ENCODE measurements at places on chromosomes 7 and 10.

- DNase-seq: no peak
Observed at GRCh38 chr7:44497155-44498027, 6.9 kb upstream of the NUDCD3 start.

GRCh38 chr7:56019501-56019900 is 31.7 kb downstream of the PSPH start:
- no peak for DNase-seq

- DNase-seq: no peak
Observed at GRCh38 chr7:142567201-142568075, 181.8 kb upstream of the PRSS1 start.

DNA sequence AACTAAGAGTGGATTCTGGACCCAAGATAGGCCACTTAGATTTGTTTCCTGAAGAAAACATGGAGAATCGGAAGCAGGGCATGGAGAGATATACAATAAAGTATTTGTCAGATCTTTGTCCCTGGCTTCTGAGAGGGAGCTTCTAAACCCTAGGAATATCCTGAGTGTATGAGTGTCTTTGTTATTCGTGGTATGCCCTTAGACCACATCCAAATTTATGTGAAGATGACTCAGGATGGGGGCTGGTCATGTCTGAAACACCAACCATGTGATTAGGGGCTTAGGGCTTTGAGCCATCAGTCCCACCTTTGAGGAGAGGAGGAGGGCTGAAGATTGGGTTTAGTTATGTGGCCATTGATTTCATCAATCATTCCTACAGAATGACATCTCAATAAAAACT is 69.7 kb upstream of the PLPP4 start:
- no peak for DNase-seq

GRCh38 chr10:46084321-46085165 is 38.5 kb upstream of the MSMB start:
- no peak for DNase-seq

DNA sequence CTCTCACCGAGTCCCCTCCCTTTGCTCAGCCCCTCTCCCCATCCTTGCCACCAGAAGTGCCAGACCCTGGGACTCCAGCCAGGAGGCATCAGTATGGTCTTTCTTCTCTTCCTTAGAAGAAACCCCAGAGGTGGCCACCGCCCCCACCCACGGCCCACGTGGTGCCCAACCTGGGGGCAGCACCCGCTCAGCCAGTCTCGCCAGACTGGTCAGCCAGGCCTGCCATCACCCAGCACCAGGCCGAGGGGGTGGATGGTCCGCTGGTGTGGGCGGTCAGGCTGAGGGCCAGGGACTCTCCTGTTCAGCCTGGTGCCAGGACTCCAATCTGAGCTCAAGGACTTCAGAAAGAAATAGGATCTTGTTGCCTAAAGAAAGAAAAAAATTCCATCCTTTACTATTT is 5.8 kb upstream of the CLDN4 start:
- DNase-seq: no peak

DNA sequence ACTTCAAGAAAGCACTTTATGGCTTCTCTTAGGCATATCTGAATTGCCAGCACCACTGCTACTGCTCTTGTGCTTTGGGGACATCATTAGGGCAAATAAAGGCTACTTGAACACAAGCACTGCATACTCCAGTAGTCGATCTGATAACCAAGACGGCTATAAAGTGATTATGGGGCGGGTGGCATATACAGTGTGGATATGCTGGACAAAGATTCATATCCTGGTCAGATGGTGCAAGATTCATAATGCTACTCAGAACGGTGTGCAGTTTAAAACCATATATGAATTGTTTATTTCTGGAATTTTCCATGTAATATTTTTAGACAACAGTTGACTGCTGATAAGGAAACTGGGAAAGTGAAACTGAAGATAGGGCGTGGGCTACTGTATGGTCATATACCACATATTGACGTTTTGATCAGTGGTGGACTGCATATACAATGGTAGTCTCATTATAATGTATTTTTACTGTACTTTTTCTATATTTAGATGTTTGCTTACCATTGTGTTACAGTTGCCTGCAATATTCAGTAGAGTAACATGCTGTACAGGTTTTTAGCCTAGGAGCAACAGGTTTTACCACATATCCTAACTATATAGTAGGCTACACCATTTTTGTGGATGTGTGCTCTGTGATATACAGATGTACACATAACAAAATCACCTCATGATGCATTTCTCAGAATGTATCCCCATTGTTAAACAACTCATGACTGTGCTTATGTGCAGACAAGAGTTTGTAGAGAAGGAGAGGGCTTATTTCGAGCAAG is 15.2 kb downstream of the ANLN start:
- DNase-seq: no peak

GRCh38 chr10:69665474-69666320 is 35.6 kb downstream of the FAM241B start:
- DNase-seq: no peak

GRCh38 chr7:30727061-30727945 is 24.6 kb upstream of the INMT start:
- DNase-seq: no peak

DNA sequence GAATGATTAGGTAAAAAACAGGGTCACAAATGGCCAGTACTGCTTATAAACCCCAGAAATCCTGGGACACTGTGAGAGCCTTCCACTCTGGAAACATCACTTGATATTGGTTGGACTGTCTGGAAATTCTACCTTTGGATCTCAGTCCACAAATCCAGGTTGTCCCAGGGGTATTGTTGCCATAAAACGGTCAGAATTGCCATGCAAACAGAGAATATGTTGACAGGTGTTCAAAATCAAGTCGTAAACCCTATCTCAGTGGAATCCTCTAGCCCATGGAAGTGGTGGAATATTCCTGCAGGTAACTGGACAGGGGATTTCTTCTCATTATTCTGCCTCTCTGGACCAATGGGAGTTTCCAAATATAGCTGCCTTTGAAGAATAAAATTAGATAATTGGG is 31.2 kb upstream of the KCTD7 start:
- DNase-seq: no peak

DNA sequence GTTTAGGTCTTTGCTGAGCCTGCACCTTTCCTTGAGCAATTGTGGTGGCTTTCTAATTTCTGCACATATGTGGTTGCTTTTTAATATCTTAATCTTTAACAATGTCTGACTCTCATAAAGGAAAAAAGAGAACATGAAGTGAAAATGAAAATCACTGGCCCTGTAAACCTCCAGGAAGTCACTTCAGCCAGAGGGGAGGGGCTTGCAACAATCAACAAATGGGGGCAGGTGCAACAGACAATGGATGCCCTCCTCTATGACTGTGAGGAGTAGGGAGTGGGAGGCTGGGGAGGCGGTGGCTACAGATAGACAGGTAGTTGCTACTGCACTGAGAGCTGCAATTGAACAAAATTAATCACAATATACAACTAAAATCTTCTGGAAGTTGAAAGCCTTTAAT is 1377.4 kb downstream of the XPNPEP1 start:
- no peak for DNase-seq

DNA sequence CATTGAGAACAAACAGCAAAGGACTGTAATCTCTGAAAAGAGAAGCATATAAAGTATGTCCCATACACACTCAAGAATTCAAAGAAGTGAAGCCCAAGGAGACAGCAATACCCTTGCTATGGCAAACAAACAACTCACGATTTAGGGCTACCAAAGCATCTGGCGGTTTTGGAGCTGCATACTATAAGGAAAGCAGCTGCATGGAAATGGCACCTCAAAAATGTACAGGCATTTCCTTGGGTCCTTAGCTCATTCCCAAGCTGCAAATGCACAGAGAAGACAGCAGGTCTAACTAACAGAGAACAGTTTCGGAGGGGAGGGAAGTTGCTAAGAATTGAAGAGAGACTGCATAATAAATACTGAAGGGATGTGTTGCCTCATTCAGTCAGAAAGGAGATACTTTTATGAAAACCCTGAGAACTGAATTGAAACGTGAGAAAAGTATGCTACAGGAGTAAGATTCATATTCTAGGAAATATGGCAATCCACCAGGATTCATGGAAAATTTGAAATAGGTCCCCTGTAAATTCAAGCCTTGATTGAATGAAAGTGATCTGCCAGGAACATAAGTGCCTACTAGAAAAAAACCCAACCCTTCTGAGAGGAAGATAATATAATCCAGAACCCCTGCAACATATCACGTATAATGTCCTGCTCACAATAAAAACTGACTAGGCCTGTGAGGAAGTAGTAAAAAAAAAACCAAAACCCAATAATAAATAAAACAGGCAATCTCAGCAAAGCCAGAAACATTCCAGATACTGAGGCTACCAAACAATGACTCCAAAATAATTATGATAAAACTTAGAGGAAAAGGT is 36.4 kb downstream of the CUBN start:
- DNase-seq: no peak

DNA sequence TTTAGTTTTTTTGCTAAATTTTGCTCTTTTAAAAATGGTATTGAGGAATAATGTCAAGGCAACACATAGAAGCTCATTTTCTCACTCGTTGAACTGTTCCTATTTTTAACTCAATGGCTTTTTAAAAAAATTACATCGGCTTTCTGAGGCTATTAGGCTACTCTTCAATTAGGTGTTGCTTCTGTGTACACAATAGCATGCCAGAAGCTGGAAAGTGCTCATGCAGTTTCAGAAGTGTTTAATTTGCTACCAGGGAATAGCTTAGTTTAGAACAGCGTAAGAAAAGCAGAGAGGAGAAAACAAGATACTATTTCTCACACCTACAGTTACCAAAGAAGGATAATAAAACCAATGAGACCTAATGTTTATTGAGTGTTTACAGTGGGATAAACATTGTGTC is 157.4 kb downstream of the NXPH1 start:
- no peak for DNase-seq

- DNase-seq: peak; percentile 88
Observed at GRCh38 chr7:22082886-22083703, 137.4 kb upstream of the CDCA7L start.

GRCh38 chr10:105171945-105172344 is 530.9 kb downstream of the SORCS3 start:
- DNase-seq: no peak

- no peak for DNase-seq
Observed at GRCh38 chr10:71939304-71939703, 24.9 kb upstream of the CHST3 start.

- peak; percentile 83 for DNase-seq
Observed at GRCh38 chr10:78657163-78657861, 411.5 kb upstream of the ZMIZ1 start.

DNA sequence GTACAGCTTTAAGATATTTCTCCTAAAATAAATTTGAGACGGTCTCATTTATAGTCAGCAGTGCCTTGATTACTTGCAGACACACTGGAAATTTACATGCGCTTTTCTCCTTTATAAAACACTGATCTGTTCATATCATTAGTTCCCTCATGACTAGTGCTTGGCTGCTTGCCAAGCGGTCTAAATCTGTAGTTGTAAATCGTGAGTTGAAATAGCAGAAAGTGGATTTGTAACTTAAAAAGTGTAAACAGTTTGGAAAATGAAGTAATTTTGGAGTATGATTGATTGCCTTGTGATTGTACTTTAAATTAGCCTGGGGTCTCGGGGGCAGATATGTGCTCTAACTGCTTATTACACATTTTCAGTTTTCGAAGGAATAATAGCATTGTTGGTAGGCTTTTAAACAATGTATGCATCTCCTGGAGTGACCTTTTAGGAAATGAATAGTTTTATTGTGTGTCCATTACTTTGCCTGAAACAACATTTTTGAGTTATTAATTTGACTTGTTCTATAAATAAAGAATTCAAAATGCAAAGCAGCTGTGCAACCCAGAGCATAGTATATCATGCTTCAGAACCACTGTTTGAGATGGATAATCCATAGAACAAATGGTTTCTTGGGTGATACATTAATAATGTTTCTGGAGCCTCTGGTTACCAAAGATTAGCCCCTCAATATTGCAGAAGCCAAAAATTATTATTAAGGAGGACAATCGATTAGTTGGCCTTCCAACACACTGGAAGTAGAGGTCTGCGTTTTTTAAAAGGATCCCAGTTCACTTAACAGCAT is 73.3 kb downstream of the ARID5B start:
- DNase-seq: no peak

DNA sequence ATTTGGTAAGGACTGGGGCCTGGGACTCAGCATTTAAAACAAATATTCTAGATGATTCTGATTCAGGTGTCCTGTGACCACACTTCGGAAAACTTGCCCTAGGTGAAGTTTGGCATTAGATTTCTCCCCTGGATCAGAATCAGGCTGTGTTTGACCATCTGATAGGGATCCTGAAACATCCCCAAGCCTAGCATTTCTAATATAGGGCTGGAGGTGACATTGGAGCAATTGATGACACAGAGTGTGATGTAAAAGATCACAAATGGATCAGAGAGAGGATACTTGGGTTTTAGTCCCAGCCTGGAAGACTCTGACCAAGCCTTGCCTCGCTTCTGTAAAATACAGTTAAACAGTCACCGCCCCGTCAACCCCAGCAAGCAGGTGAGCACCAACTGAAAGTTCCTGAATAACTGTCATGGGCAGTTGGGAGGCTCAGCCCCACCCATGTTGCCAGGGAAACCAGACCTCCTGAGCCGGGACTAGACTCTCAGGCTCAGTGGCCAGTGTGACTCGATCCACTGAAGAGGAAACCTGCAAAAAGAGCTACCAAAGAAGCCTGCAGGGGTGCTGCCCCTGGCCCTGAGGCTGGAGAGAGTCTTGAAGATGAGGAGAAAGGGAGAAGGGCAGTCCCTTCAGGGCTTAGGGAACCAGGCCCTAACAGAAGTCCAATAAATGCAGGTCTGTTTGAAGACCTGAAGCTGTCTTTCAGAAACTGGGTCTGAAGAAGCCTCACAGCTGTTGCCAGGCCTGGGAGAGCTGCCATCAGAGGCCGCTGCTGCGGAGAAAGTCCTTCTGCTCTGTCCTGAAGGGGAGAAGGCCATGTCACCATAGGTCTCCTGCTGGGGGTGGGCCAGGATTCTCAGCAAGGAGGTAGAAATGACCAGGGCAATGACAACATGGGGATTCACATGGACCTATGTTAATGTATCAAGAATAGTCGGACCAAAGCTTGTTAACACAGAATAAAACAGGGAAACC is 126.1 kb upstream of the KCNMA1 start:
- DNase-seq: no peak

- DNase-seq: no peak
Observed at GRCh38 chr7:42677751-42678699, 233.8 kb downstream of the C7orf25 start.

DNA sequence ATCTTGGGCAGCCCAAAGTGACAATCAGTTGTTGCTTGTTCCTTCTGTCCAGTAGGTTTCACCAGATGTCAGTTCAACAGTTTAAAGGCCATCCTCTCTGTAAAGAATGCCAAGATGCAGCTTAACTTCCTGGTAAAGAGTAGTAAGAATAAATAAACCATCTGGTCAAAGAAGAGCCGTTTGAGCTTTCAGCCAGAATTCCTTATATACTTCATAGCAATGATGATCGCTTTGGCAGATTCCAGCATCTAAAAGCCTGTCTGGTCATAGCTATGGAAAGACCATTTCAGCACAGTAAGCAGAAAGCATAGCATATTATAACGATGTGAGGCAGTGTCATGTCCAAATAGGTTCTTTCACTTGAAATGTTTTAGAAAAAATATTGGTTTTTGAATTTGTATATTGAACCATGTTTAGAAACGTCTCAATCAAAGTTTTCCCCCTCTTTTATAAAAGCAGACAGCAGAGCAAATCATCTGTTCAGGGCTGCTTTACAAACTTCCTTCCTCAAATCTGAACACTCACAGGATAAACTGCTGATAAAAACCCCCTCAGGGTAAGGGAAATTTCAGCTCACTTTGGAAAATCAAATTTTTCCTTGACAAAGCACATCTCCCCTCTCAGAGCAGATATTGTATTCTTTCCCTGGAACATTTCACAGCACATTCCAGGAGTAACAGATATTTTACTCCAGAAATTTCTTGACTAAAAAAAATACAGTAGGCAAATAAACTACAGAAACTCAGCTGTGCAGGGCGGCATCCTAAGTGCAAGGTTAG is 184.1 kb downstream of the NOC3L start:
- DNase-seq: no peak

All from germinal center (tissue), 1 donor.